ENCODE measurements at places on chromosomes 4 and X.

DNA sequence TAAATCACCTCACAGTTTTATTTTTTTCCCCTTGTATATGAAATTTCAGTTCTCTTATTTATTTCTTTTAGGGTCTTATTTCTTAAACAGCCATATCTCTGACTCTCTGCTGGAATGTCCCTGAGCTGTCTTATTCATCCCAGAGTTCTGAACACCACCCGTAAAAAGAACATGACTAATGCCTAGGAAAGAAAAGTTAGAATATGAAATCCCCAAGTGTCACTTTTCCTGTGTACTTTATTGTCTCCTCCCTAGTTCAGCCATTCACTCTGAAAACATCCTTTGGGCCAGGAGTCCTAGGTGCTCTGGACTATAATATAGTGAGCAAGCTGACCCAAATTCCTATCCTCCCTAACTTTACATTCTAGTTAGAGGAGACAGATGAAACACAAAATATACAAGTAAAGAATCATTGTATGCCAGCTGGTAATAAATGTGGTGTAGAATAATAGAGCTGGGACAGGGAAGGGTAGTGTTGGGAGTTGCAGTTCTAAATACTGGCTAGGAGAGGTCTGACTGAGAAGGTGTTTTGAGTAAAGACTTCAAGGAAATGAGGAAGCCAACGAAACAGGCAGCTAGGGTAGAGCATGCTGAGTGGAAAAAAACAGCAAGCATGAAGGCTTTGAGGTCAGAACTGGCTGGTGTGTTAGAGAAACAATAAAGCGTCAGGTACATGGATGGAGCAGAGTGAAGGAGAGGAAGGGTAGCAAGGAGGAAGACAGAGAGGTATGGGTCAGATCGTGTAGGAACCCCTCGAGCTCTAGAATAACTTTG lies 40.6 kb upstream of the FTHL17 start:
- no peak for DNase-seq

DNA sequence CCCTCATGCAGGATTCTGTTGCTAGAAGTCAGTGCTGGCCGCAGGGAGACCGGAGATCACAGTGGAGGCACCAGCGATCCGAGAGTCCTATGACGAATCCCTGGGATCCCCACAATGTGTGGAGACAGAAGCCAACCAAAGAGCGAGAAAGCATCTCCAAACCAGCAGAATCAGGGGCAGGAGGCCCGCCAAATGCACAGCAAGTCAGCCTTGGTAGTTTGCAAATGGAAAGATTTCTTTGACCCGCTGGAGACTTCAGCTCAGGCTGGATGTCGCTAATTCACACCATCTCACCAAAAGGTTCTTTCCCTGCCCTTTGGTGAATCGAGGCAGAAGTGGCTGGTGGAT lies 505 bp upstream of the PKD2 start:
- no peak for DNase-seq

DNA sequence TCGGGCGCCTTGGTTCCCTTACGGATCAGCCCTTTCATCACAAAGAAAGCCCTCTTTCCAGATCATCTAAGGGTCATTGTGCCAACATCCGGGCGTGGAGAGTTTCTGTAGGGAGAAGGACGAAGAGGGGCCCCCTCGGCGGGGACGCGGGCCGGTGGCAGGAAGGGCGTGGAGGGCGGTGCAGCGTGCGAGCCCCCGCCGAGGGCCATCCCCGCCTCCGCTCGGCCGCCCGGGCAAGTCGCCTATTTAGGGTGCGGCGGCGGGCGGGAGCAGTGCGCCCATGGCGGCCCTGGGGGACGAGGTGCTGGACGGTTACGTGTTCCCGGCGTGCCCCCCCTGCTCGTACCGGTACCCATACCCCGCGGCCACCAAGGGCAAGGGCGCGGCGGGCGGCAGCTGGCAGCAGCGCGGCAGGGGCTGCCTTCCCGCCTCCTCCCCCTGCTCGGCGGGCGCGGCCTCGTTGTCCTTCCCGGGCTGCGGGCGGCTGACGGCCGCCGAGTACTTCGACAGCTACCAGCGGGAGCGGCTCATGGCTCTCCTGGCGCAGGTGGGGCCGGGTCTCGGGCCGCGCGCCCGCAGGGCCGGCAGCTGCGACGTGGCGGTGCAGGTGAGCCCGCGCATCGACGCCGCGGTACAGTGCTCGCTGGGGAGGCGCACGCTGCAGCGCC lies at the start of gene ZAR1:
Gene ZAR1 (plus strand): TSS at position 241 of the 668 bp plus-strand sequence. CDS start 40 bp downstream, at position 281.
- no peak for DNase-seq

- no peak for DNase-seq
Measured at GRCh38 chrX:74509989-74510388, 88.7 kb downstream of the SLC16A2 start.

- no peak for DNase-seq
Measured at GRCh38 chr4:112881842-112882241, 167.6 kb upstream of the ANK2 start.

- DNase-seq = no peak
Measured at GRCh38 chrX:39518476-39519029, 579.2 kb downstream of the BCOR start.

- no peak for DNase-seq
Measured at GRCh38 chr4:15034071-15034764, 31.9 kb downstream of the CPEB2 start.

DNA sequence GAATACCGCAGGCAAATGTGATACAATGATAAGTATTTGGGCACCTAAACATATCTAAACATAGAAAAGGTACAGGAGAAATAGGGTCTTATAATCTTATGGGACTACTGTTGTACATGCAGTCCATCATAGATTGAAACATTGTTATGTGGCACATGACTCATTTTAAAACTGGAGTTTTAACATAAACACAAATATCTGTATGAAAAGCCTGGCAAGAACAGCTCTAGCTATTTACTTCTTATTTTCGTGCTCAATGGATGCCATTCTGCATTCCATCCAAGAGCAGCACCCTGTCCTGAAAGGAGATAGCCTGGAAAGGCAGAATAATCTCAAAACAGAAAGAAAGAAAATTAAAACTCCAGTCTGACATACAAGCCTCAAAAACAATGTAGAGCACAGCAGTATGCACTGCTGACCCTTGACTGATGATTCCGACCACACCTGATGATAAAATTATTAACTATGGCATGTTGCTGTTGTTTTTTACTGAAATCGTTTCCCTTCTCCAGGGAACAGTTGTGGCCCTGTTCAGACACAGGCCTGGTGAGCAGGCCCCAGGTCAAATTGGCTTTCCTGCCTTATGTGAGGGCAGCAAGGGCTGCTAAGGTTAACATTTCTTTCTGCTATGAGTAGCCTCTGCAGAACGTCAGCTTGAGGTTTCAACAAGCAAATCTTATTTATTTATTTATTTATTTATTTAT lies 152.7 kb downstream of the APBB2 start:
- no peak for DNase-seq

DNA sequence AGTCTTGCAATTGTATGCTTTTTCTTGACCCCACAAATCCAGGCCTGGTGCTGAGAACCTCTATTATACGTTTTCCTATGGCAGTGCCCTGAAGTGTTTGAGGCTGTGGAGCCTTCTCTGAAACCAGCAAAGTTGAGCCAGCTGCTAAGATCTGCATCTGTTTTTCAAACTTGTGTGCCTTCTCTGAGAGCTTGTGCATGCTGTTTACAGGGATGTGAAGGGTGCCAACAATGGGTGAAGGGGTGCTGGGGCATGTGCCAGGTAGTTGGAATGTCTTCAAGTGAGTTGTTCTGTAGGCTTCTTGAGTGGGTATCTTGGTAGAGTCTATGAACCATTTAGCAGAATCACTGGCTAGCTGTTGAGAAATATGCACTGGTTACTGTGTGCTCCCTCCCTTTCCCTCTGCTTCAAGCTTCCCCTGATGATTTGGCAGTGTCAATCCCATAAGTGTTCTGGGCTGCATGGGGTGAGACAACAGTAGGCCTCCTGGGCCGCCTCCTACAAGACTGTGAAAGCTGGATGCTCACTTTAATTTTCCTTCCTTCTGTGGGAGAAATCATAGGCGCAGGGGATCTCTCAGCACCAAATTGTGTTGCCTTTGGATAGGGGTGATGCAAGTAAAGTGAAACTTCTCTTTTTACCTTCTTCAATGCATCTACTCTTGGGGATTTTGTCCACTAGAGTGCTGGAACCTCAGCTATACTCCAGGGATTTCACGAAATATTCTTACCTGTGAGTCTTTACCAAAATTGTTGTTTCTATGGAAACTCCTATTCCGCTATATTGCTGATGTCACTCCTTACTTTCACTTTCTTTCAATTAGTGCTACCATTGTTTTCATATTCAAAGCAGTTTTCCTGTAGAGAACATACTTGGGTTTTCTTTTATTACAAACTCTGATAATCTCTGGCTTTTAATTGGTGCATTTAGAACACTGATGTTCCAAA lies 30.0 kb downstream of the ITM2A start:
- DNase-seq = no peak

DNA sequence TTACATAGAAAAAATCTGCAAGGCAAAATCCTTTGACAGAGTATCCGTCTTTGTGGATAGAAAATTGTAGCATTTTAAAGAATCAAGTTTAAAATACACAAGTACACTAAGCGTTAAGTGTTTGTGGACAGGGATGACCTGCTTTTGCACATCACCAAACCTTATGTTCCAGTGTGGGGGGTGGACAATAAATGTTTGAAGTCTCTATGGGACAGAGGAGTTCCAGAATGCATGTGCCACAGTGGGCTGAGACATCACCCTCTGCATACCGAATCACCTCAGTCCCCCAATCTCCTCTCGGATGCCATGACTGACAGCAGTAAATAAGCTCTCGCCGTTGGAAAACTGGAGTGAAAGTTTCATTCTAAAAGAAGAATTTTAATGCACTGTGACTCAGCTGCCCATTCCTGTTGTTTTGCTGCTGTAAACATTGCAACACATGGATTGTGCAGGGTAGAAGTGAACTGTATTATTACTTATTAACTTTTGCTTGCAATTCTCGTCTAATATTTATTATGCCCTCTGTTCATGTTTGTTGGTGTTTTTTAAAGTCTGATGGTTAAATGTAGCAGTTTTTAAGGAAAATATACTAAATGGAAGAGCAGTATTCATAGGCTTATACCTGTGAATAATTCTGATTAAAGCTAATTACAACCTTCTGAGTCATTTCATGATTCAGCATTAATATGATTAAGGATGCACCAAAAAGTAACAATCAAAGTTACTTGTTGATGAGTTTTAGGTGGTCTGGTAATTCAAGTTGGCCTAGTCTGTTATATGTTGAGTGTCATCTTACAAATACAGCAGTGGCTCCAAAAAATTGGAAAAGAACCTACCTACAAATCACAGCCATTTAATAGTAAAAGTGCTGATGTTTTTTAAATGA lies 24.0 kb downstream of the CDKN2AIP start:
- DNase-seq = no peak

DNA sequence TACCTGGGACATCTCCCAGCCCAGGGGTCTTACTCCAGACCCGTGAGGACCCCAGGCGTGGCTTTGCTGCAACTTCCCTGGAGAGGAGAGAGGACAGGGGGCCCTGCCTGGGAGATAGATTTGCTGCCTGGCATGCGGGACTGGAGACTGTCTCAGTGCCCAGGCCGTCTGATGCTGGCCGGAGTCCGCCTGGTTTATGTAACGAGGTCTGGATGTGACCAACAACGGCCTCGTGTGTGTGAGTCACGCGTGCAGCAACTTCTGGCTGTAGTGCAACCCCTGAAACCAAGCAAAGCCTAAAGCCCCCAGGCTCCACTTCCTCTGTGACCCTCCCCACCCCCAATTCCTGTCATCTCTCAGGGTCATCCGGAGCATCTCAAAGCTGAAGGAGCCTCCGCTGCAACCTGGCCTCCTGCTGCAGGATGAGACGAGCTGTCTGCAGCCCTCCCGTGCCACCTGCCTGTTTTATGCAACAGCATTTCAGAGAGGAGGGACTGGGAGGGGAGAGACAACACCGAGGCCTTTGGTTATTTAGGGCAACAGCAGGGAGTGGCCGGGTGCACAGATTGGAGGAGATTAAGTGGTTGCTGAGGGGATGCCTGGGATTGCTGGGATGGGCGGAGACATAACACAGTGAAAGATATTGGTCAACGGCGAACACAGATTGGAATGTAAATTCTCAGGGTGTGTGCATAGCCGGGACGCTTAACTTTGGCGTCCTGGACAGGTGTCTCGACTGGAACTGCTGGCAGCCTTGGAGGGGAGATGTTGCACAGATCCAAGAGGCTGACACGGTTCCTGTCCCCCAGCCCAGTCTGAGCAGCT lies 16.0 kb downstream of the XG start:
- peak; percentile 84 for DNase-seq

- peak; percentile 8 for DNase-seq
Measured at GRCh38 chr4:39335566-39335965, 30.6 kb downstream of the RFC1 start.

GRCh38 chrX:53729751-53730150 lies 43.2 kb upstream of the HUWE1 start:
- no peak for DNase-seq

DNA sequence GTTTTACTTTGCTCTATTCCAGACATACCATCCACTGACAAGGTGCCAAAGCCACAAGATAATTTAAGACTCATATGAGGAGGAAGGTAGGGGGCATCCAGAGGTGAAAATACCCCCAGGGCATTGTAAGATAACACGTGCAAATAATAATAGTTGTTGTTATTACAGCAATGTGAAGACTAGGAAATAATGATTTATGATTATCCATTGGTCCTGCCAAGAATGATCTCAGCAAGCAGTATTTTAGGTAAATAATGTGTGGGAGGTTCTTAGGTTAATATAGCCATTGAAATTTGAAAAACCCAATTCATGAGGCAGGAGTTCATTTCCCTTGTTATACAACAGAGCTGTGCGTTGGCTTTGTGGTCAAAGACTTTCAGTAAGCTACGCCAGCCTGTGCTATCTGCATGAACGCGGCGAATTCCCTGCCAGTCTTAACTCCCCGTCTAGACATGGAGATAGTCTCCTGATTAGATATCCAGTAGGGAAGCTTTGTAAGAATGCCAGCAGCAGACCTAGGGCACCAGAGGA lies 47.2 kb upstream of the MXRA5 start:
- DNase-seq = no peak

DNA sequence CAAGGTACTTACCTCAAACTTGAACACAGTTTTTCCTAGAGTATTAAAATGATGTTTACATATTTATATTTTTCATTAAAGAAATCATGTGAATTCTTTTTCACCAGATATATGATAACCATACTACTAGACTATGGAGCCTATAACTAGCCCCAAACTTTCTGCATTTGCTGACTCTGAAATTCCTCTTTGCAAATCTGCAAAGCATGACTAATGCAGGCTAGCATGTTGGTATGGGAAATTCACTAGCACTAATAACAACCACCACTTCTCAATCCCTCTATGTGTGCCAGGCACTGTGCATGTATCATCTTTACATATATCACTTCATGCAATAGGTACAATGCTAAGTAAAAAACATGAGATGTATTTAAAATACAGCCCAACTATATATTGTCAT lies 51.1 kb downstream of the SLC10A7 start:
- no peak for DNase-seq

DNA sequence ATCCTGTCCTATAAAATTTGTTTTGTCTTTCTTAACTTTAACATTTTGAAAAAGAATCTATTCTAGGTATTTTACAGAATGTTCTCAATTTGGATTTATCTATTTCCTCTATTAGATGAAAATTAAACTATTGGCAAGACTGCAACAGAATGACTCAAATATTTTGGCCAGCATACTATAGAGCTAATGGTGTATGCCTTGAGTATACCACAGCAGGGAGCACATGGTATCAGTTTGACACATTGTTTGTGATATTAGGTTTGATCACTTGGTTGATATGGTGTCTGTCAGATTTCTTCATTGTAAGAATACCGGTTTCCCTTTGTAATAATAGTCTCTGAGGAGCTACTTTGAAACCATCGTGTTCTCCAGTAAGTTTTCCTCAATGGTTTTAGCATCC lies 87.8 kb upstream of the NPNT start:
- no peak for DNase-seq
